AG09319 (cell line): ENCODE measurements at places on chromosomes 16 and 17.

DNA sequence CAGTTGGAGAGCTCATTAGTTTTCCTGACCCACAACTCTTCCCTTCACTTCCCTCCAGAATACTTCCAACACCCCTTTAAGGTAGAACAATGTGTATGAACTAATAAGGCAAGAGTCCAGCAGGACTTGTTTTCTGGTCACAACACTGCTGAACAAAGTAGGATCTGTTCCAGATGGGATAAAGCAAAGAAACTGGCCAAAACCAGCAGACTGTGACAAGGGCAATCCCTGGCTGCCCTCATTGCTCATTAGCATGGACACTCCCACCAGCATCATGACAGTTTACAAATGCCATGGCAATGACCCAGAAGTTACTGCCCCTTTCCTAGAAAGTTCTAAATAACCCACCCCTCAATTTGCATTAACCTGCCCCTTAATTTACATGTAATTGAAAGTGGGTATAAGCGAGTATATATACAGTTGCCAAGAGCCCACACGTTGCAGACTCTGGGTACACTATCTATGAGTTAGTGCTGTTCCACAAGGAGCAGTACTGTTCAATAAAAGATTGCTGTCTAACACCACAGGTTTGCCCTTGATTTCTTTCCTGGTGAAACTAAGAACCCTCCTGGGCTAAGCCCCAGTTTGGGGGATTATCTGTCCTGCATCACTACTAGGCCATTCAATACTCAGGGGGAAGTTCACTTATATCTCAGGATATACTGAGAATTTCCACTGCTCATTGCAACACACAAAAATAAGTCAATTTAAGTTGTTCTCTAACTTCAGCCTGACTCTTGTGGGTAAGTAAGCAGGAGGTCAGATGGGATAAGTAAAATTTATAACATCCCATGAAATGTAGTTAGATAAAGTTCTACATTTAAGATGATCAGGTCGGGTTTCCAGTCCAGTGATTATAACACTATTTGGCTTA, 82.3 kb downstream of the SSH2 start:
- no peak for DNase-seq

DNA sequence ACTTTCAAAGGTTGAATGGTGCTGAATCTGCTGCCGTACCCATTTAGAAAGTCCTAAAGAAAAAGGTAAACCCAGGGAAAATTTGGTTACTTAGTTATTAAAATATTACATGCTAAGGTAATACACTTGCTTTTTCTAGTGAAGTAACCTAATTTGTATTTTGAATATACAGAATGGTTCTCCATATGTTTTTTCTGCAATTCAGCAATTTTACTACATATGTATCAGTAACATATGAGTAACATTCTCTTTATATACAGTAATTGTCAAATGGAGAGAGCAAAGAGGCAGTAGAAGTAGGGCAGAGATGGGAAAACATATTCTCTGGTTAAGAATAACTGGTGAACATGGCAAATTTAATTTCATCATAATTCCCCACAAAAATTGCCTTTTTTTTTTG, 95.1 kb upstream of the NACA2 start:
- DNase-seq, result no peak

- DNase-seq, result no peak
These were observed 227.3 kb downstream of the COPRS start for GRCh38 chr17:31631766-31632165.

DNA sequence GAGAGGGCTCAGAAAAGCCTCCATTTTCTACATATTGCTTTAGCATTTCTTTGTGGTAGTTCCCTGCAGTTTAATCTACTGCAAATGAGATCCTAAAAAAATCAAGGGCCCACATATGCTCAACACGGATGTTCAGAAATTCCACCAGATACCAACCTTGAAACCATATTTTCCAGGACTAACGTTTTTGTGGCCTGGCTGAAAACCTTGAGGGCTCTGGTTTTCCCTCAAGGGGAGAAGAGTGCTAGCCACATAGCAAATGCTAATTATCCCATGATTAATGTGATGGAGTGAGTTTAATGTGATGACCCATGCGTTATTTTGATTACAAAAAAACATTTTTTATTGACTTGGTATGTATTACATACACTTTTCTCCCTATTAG, 68.9 kb downstream of the SNX11 start:
- no peak for DNase-seq

DNA sequence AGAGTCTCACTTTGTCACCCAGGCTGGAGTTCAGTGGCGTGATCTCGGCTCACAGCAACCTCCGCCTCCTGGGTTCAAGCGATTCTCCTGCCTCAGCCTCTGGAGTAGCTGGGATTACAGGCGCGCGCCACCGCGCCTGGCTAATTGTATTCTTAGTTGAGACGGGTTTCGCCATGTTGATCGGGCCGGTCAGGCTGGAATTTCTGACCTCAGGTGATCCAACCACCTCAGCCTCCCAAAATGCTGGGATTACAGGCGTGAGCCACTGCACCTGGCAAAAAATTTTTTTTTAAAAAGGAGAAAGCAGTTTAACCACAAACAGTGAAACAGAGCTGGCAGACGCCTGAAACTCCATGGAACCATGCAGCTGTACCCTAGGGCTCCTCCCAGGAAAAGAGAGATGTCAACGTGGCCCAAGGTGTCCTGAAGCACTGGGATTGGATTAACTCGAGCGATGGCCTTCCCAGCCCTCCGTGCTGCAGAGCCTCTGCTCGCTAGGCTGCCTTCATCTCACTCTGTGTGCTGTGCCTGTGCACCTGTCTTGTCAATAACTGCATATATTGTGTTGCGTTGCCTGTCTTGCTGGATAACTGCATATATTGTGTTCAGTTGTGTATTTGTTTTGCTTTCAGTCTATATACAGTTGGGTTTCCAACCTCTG, 29.6 kb upstream of the FOXK2 start:
- DNase-seq, result no peak

GRCh38 chr17:56786989-56787482, 46.7 kb downstream of the C17orf67 start:
- peak; percentile 93 for DNase-seq

GRCh38 chr16:9297437-9298113, 206.1 kb downstream of the HAPSTR1 start:
- no peak for DNase-seq

- no peak for DNase-seq
These were observed 14.9 kb downstream of the SNN start for GRCh38 chr16:11683145-11683544.

DNA sequence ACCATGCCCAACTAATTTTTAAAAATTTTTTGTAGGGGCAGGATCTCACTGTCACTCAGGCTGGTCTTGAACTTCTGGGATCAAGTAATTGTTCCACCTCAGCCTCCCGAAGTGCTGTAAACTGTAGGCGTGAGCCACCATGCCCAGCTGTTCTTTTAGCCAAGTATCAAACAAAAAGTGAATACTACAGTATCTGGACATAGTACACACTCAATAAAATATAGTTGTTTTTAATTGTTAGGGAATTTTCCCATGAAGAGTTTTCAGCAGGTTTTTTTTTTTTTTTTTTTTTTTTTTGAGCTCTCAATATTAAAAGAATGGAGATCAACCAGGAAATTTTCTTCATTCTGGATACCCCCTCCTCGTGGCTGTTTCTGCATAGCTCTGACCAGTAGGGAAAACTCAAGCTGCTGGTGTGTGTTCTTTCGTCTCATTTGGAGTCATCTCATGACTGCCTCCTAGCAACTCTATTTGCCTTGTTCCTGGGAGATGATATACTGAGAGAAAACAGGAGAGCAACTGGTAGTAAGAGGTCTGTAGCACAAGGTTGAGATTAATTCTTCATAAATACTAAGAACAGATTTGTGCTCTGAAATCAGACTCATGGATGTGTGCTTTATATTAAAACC, 16.5 kb upstream of the PHAF1 start:
- no peak for DNase-seq

DNA sequence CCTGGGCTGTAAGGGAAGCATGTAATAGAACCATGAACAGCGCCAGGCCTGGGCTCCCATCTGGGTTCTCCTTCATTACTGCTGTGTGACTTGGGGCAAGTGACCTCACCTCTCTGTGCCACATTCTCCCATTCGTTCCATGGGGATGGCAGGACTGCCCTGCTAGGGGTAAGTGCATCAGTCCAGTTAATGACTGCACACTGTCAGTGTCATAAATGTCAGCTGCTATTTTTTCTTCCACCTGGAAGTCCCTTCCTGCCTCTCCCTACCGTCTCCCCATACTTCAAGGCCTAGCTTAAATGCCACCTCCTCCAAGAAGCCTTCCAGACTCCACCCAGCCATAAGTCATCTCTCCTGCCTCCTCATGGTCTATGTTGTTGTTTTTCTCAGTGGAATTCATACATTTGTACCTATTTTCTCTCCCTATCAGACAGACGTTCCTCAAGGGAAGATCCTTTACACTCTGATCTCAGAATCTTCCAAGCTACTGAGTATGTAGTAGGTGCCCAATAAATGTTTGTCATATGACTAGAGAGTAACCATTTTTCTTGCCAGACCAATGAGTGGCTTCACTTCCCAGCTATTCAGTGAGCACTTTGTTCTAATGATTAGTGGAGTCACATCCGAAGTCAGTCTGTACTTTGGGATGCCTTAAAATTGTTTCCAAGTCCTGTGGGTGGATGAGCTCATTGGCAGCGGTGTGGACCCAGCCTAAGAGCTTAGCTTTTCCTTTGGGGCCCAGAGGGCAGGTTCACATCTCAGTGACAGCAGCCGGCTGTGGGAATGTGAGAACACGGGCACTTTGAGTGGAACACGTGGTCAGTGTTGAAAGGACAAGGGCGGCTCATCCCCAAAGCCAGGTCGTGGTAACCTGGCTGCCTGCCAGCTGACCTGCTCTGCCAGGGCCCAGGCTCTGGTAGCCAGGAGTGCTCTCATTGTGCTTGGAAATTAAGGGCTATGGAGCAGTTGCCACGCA, 147.5 kb upstream of the GSE1 start:
- peak; percentile 18 for DNase-seq

DNA sequence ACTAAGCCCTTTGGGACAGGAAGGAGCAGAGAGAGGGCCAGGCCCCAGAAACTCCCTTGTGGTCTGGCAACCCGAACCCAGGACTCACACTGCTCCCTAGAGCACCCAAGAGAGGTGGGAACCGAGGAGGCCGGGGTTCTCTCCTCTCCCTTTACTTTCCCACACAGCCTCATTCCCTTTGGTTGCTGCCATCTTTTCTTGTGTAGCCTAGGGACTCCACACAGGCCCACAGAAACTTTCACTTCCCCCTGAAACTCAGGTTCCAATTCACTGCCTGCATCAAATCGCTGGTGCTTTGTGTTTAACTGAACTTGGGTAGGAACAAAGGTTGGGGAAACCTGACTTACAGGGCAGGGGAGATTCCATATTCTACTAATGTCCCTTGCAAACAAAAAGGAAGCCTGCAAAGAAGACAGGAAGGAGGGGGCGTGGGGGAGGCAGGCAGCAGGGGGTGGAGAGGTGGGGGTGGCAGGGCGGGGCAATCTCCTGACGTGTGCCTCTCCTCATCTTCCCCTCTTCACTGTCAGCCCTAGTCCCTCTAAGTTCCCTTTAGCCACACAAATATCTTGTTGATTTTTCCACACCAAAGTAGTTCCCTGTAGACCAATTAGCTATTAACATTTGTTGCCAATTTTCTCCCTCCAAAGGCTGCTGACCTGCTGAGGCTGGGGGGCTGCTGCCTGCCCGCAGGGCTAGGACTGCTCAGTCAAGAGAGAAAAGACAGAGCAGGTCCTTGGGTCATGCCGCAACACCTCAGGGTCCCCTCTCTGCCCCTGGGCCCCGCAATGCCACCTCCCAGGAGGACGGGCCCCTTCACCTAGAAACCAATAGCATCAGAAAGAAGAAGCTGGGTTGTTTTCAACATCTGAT, 8.0 kb downstream of the ST3GAL2 start:
- no peak for DNase-seq

- no peak for DNase-seq
These were observed 1.9 kb downstream of the NQO1 start for GRCh38 chr16:69724414-69724873.

- DNase-seq, result peak; percentile 55
These were observed 145.6 kb upstream of the MYOCD start for GRCh38 chr17:12519956-12520594.

DNA sequence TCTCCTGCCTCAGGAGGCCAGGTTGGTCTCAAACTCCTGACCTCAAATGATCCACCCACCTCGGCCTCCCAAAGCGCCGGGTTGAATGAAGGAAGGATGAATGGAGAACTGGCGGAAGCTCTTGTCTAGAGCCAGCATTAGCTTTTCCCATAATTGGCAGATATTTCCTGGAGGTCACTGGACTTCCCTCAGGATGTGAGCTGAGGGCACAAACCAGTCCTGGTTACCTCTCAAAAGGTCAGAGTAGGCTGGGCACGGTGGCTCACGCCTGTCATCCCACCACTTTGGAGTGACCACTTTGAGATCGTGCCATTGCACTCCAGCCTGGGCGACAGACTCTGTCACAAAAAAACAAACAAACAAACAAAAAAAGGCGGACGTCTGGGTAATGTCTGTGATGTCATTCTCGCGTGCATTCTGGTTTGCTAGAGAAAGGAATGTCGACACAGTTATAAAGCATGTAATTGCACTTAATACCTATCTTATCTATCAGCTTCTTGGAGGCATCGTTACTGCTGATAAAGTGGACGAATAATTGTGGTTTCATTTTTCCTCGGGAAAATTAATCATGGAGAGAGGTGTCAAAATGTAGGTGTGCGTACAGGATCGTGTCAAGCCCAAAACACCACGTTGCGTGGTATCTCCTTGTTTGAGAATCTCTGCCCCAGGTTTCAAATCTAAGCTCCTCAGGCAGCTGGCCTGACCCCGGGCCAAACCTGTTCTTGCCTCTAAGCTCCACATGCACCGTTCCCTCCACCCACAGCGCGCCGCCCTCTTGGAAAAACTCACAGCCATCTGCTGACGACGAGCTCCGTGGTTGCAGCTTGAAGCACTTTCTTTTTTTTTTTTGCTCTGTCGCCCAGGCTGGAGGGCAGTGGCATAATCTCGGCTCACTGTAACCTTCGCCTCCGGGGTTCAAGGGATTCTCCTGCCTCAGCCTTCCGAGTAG, 6.4 kb upstream of the CRK start:
- DNase-seq, result no peak

DNA sequence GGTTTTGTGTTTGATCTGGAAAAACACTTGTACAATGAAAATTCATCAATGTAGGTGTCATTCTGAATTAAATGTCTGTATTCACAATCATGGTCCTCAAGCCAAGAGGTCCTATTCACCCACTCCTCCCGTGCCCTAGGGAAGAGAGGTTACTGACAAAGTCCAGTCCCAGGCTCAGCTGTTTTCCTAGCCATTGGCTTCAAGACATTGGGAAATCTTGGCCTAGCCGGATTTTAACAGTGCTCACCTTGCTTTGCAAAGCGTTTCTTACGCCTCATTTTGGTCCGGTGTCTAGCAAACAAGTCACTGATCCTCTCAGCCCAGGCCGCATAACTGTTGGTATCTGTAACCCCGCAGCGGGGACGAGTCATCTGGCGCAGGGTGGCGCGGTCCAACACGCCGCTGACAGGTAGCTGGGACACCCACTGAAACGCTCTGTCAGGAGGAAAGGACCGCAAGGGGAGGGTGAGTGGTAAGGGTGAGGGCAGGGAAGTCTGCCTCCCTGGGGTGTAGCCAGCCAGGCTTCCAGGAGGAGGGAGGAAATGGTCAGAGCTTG, 16.7 kb downstream of the MMP28 start:
- DNase-seq, result no peak
